ENCODE measurements at places on chromosomes 16 and 17.

- DNase-seq: no peak
Measured at GRCh38 chr17:56870081-56870651, 36.2 kb downstream of the DGKE start.

GRCh38 chr17:46059486-46059885 lies 60.4 kb downstream of the STH start:
- DNase-seq: no peak

DNA sequence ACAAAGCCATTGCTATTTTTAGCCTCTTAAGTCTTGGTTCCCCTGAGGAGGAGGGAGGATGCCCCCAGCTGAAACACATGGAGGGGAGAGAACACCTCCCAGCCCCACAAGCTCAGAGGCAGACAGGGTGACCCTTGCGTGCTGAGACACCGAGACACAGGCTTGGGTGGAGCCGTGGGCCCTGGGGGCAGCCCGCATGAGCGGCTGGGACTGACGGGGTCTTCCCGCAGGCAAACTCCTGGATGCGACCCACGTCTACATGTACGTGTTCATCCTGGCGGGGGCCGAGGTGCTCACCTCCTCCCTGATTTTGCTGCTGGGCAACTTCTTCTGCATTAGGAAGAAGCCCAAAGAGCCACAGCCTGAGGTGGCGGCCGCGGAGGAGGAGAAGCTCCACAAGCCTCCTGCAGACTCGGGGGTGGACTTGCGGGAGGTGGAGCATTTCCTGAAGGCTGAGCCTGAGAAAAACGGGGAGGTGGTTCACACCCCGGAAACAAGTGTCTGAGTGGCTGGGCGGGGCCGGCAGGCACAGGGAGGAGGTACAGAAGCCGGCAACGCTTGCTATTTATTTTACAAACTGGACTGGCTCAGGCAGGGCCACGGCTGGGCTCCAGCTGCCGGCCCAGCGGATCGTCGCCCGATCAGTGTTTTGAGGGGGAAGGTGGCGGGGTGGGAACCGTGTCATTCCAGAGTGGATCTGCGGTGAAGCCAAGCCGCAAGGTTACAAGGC lies 9.8 kb downstream of the SLC16A3 start:
- peak; percentile 47 for DNase-seq

- DNase-seq: peak; percentile 91
Measured at GRCh38 chr16:29943846-29944799, 17.8 kb upstream of the TMEM219 start.

GRCh38 chr17:1134634-1135324 lies 45.0 kb downstream of the ABR start:
- DNase-seq: no peak

DNA sequence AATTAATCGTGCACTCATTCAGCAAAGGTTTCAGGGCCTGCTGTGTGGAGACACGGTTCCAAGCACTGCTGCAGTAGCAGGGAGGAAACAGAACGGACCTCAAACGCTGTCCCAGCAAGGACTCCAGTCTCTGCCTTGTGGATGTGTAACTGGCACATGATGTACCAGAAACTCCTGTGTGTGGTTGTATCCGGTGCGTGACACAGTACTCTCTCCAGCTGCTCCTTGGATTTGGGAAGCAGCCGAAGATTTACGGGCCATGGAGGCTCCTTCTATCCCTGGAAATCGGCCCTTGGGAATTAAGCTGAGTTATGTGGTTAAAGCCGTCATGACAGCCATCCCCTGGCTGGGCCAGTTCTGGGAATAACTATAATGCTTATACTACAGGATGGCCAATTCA lies 8.5 kb upstream of the ANKRD11 start:
- no peak for DNase-seq

GRCh38 chr17:59223813-59224212 lies 3.5 kb downstream of the GDPD1 start:
- DNase-seq: no peak

- peak; percentile 32 for DNase-seq
Measured at GRCh38 chr16:75593825-75594820, 27.9 kb downstream of the GABARAPL2 start.

GRCh38 chr16:85447693-85448313 lies 165.3 kb upstream of the GSE1 start:
- no peak for DNase-seq

DNA sequence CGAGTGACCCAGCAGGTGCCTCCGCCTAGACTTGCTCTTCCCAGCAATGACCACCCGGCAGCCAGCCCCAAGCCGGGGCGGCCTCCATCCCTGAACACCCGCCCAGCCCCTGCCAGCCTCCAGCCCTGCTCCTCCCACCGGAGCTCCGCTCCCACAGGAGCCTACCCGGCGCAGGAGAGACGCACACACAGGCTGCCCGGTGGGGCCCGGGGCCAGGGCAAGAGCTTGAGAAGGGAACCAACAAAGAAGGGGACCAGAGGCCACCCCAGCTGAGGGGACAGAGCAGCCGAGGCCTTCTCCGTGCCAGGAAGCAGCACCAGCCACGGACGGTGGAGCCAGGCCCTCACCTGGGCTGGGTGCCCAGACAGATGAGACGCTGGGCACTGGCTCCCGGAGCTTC lies 13.8 kb downstream of the PKD1 start:
- no peak for DNase-seq

GRCh38 chr17:72116661-72117521 lies 3.9 kb upstream of the SOX9 start:
- no peak for DNase-seq

GRCh38 chr17:82152556-82153294 lies 54.7 kb upstream of the FASN start:
- DNase-seq: no peak

GRCh38 chr17:41691031-41691777 lies 2.5 kb downstream of the EIF1 start:
- no peak for DNase-seq

DNA sequence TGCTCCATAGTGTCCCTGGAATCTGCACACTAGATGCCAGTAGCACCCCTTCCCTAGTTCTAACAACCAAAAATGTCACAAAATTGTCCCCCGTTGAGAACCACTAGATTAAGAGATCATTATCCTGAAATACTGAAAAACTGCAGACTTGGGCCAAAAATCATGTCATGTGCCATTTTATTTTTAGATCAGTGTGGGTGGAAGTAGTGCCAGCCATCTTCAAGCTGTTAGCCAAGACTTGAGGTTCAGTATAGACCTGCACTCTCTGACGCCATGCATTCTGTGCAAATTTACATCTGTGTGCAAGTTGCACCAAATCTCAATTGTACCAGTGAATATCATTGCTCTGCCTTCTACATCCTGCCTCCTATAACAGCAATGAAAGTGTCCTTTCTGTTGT lies 31.5 kb upstream of the NOL11 start:
- DNase-seq: no peak

DNA sequence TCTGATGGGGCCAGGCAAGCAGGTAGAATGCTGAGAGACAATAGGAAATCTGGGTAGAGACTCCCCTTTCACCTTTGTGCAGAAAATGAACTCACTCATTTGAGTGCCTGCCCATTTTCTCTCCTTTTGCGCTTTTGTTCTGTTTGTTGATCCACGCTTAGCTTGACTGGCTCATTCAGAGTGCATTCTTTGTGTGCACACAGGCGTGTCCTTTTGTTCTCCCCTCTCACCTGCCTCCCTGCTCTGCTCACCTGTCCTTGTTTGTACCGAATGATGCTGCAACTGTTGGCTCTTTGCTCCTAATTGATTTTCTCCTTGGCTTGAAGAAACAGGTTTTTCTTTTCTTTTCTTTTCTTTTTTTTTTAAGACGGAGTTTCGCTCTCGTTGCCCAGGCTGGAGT lies 15.8 kb downstream of the PGS1 start:
- no peak for DNase-seq

GRCh38 chr16:82585675-82586074 lies 41.1 kb upstream of the CDH13 start:
- no peak for DNase-seq

GRCh38 chr16:86079255-86079885 lies 180.4 kb downstream of the IRF8 start:
- DNase-seq: no peak

GRCh38 chr16:57413301-57413730 lies 8.7 kb downstream of the CCL17 start:
- no peak for DNase-seq

Data from fibroblast of the conjunctiva (primary cell).